ENCODE measurements at places on chromosomes 7 and 10. TPM values are rescaled to one million over a fixed set of nuclear protein-coding genes. Genes with fewer than 3 reads are reported as not detected.

Gene GIMAP6
- polyA plus RNA-seq = 0.09 TPM

Gene SPDYE8
- not detected for polyA plus RNA-seq

Gene NODAL
- 0.45 TPM for polyA plus RNA-seq

Gene FAM131B
- 0.12 TPM for polyA plus RNA-seq

Gene CTAGE8
- polyA plus RNA-seq = 0.88 TPM

Gene INMT
- polyA plus RNA-seq = not detected

Gene PRSS37
- polyA plus RNA-seq = not detected

DNA sequence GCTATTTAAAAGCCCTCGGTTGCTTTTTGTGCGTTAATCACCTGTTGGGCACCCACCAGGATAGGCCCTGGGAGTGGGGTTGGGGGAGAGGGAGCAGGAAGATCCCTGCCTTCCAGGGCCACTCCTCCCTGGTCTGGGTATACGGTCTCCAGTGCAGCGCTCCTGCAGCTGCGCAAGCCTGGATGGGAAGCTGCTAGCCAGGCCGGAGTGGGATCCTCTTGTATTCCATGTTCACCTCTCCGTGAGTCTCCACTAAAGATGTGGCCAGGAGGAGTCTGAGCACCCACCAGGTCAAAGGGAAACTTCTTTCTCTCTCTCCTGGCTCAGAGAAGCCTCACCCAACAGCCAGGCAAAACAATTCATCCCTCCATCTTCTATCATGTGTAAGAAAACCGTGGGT is 78.8 kb upstream of the ANLN start:
- no peaks in the 10 kb centered on the region for H3K4me1 ChIP-seq
- H3K27ac ChIP-seq = no peak overlapping the region
- no peak for DNase-seq
- H3K27me3 ChIP-seq = no peaks in the 10 kb centered on the region
- no peak overlapping the region for H3K4me3 ChIP-seq
- no peaks in the 10 kb centered on the region for H3K36me3 ChIP-seq

- no peaks in the 10 kb centered on the region for H3K4me1 ChIP-seq
- no peak overlapping the region for H3K27ac ChIP-seq
- DNase-seq = no peak
These were observed 110.2 kb downstream of the MYO3A start for GRCh38 chr10:26044141-26044749.

- no peaks in the 10 kb centered on the region for H3K27me3 ChIP-seq
- H3K27ac ChIP-seq = no peak overlapping the region
- no peaks in the 10 kb centered on the region for H3K36me3 ChIP-seq
- H3K4me1 ChIP-seq = peaks cover 11% of the 10 kb centered on the region
- H3K4me3 ChIP-seq = no peak overlapping the region
These were observed 324.8 kb upstream of the PHYHIPL start for GRCh38 chr10:58851606-58852005.

DNA sequence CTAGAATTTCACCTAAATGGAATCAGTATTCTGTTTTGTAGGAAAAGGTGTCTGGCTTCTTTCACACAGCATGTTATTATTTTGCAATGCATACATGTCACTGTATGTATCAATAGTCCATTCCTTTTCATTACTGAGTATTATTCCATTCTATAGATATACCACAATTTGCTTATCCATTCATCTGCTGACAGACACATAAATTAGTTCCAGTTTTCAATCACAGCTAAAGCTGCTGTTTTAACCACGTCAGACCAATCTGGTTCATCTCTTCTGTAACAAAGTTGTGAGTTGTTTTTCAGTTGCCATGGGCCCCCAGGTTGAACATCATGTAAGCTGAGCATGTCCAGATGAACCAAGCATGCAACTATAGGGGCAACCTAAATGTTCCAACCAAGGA is 282.1 kb upstream of the MKLN1 start:
- H3K4me1 ChIP-seq = no peaks in the 10 kb centered on the region
- H3K27ac ChIP-seq = no peak overlapping the region
- no peak for DNase-seq
- no peaks in the 10 kb centered on the region for H3K27me3 ChIP-seq
- H3K36me3 ChIP-seq = no peaks in the 10 kb centered on the region
- H3K4me3 ChIP-seq = no peak overlapping the region

DNA sequence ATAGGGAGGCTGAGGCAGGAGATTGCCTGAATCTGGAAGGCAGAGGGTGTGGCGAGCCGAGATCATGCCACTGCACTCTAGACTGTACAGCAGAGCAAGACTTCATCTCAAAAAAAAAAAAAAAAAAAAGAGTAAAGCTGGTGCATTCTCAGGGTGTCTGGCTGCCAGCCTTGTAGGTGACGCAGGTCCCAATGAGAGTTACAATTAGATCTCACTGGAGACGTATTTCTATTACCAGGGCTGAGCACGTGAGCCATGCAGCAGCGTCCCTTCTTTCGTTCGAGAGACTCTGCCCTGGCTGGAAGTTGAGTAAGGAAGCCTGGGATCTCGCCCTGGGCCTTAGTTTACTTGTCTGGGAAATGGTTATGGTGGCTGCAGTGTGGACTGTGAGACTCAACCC is 22.4 kb upstream of the ZMIZ1 start:
- peaks cover 7% of the 10 kb centered on the region for H3K4me1 ChIP-seq
- no peaks in the 10 kb centered on the region for H3K36me3 ChIP-seq
- H3K27ac ChIP-seq = no peak overlapping the region
- DNase-seq = no peak
- H3K27me3 ChIP-seq = peaks cover 17% of the 10 kb centered on the region

DNA sequence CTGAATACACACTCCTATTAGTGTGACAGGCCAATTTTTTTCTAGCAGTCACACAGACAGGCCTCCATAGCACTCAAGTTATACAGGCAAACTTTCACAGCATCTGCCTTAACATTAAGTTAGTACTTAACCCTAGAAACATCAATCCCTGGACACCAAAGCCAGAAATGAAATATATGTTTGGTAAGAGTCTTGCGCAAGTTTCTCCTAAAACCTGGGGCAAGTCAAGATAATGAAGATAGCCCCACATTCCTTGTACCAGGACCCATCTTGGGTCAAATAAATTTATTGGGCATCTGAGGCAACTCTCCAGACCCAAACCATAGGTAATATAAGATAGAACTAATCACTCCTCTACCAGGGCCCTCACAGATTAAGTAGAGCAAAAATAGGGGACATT is 70.8 kb upstream of the ZNF92 start:
- no peak for DNase-seq
- H3K36me3 ChIP-seq = no peaks in the 10 kb centered on the region
- H3K27me3 ChIP-seq = no peaks in the 10 kb centered on the region
- H3K4me1 ChIP-seq = no peaks in the 10 kb centered on the region
- H3K27ac ChIP-seq = no peak overlapping the region

DNA sequence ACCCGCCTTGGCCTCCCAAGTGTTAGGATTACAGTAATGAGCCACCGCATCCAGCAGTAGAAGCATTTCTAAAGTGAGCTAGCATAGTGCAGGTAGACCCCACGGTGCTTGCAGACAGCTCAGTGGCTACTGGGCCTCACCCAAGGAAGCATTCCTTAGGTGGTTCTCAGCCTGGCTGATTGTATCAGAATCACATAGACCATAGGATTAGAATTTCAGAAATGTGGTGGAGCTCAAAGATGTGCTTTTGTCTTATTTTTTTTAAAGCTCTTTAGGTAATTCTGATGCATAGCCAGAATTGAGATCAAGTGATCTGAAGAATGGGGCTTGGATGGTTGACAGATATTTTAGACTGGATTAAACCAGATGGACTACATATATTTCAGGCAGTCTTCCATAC is 10.9 kb downstream of the ANLN start:
- H3K36me3 ChIP-seq = peaks cover 34% of the 10 kb centered on the region
- H3K27ac ChIP-seq = no peak overlapping the region
- H3K4me1 ChIP-seq = no peaks in the 10 kb centered on the region
- H3K4me3 ChIP-seq = no peak overlapping the region
- no peak for DNase-seq

DNA sequence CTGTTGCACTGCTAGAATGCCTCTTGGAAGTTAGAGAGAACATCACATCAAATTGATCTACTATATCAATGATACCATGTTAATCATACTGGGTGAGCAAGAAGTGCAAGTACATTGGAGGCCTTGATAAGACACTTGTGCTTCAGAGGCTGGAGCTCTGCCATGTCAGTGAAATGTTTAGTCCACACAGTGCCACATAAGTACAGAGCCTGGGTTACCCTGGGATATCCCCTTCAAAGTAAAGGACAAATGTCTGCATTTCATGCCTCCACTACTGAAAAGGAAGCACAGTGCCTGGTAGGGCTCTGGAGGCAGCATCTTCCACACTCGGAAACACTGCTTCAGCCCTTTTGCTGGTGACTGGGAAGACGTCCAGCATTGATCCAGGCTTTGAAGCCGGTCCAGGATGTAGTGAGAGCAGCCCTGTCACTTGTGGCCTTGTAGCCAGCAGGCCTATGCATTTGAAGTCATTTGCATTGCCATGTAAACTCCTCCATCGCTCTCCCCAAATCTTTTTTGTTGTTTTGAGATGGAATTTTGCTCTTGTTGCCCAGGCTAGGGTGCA is 15.7 kb upstream of the STN1 start:
- H3K27me3 ChIP-seq = no peaks in the 10 kb centered on the region
- H3K4me1 ChIP-seq = peaks cover 9% of the 10 kb centered on the region
- no peaks in the 10 kb centered on the region for H3K36me3 ChIP-seq
- no peak overlapping the region for H3K4me3 ChIP-seq

Measured in keratinocyte (primary cell).